ENCODE measurements at places on chromosomes 16 and 17.

GRCh38 chr16:19664166-19664565, 53.9 kb downstream of the KNOP1 start:
- no peak for DNase-seq

DNA sequence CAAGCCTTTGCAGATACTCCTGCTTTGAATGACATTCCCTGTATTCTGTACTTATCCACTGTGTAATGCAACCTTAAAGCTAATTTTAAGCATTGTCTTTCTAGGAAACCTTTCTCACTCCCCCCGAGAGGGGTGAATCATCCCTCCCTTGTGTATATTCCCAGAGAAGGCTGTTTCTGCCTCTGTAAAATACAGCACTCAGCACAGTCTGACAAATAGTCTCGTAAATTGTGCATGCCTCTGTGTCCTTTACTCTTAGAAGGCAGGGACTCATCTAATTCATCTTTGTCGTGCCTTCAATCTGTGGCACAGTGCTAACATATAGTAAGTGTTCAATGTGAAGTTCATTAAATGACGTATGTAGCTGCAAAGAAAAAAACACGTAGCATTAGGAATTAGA, 200.7 kb downstream of the CA10 start:
- no peak for DNase-seq

DNA sequence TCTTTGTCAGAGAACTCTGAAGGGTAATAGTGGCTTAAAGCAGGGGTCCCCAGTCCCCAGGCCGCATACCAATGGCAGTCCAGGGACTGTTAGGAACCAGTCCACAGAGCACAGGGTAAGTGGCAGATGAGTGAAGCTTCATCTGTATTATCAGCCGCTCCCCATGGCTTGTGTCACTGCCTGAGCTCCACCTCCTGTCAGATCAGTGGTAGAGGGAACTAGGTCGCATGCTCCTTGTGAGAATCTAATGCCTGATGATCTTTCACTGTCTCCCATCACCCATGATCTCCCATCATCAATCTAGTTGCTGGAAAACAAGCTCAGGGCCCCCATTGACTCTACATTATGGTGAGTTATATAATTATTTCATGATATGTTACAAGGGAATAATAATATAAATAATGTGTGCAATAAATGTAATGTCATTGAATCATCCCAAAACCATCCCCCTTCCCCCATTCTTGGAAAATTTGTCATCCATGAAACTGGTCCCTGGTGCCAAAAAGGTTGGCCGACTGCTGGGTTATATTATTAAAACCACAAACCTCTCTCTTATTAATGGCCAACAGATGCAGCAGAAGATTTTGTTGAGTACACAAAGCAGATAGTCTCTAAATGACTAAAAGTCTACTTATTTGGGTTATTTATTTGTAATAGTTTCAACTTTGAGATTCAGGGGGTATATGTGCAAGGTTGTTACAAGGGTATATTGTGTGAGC, 782.7 kb downstream of the CDH11 start:
- DNase-seq = no peak

GRCh38 chr16:69094501-69094900, 11.0 kb upstream of the HAS3 start:
- no peak for DNase-seq

DNA sequence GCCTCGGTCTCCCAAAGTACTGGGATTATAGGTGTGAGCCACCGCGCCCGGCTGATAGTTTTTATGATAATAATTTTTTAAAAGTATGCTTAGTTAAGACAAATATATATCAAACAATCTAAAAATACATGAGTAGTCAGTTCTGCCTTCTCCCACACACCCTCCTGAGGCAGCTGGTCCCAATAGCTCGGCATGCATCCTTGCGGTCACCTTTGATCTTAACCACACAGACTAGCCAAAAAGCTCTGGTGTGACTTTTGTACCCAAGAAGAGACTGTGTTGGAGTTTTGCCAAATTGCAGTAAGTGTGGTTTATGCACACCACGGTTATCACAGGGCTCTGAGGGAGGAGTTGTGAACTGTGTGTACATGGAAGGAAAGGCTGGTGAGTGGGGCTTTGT, 25.6 kb downstream of the ATP6V0A1 start:
- peak; percentile 62 for DNase-seq

DNA sequence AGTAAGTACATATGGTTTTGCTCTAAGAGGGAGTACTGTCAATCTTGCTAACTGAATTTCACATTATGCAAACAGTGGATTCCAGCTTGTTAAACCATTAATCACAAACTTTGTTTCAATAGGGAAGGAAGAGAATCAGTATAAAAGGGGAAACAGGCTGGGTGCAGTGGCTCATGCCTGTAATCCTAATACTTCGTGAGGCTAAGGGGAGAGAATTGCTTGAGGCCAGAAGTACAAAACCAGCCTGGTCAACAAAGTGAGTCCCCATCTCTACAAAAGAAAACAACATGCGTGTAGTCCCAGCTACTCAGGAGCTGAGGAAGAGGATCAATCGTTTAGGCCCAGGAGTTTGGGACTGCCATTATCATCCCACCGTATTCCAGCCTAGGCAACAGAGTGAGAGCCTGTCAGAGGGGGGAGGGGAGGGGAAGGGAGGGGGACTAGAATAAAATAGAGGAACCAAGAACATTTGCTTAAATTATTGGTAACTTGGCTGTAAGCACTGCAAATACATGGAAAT, 65.7 kb downstream of the FBXL20 start:
- no peak for DNase-seq

- no peak for DNase-seq
Observed at GRCh38 chr17:18132711-18133110, 24.2 kb downstream of the MYO15A start.

- no peak for DNase-seq
Observed at GRCh38 chr17:67393809-67394397, 16.8 kb downstream of the PITPNC1 start.

GRCh38 chr17:45127548-45128300, 4.6 kb downstream of the PLCD3 start:
- DNase-seq = no peak

DNA sequence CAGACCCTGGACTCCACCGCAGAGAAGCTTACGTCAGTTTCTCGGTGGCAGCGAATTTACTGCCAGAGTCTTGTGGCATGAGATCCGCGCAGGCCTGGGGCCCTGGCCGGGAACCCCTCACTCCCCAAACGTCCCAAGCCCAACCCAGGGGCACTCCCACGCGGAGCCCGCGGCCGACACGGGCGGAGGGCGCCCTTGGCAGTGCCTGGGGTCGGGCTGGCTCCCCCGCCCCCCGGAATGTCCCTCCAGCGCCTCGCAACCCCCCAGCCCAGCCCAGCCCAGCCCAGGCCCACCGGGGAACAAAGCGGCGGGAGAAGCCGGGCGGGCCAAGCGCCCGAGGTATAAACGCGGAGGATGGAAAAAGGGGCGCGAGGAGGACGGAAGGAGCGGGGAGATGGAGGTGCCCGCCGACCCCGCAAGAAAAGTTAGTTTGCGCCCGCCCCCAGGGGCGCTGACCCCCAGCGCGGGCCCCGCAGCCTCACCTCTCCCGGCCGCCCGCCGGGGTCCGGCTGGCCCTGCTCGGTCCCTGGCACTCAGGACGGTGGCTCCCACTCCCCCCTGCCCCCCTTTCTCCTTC, 330 bp downstream of the CASKIN2 start:
- no peak for DNase-seq

DNA sequence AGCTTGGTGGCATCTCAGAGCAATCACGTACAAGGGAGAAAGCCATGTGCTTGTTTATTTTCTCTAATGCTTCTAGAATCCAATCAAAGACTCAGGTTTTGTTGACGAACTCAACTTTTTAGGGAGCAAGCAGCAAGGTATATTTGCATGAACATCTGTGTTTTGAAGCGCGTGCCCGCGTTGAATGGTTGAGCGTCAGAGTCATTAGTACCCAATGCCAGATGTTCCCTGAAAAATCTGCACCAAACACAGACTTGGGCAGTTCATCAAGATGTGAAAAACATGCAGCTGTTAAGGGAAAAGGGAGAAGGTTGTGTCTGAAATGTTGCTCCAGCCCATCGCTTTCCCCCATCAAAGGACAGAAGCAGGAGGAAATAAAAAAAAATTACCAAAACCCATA, 170.4 kb downstream of the SNX29 start:
- no peak for DNase-seq

- no peak for DNase-seq
Observed at GRCh38 chr17:55641676-55642081, 81.0 kb downstream of the TMEM100 start.

DNA sequence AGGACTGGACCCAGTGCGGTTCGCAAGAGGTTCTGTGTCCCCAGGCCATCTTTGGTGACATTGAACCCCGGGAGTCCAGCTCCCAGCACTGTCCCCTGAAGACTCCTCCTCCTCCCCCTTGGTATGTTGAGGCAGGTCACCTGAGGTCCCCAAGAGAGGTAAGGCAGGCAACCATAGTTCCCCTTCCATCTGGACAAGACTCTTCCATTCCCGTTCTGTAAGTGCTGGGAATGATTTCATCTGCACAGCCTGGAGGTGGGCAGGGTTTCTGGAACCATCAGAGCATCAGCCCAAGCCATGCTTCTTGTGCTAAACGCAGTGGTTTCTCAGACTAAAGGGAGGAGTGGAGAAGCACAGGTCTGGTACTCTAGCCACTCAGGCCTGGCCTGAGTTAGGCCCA, 24.9 kb downstream of the COPZ2 start:
- DNase-seq = no peak

DNA sequence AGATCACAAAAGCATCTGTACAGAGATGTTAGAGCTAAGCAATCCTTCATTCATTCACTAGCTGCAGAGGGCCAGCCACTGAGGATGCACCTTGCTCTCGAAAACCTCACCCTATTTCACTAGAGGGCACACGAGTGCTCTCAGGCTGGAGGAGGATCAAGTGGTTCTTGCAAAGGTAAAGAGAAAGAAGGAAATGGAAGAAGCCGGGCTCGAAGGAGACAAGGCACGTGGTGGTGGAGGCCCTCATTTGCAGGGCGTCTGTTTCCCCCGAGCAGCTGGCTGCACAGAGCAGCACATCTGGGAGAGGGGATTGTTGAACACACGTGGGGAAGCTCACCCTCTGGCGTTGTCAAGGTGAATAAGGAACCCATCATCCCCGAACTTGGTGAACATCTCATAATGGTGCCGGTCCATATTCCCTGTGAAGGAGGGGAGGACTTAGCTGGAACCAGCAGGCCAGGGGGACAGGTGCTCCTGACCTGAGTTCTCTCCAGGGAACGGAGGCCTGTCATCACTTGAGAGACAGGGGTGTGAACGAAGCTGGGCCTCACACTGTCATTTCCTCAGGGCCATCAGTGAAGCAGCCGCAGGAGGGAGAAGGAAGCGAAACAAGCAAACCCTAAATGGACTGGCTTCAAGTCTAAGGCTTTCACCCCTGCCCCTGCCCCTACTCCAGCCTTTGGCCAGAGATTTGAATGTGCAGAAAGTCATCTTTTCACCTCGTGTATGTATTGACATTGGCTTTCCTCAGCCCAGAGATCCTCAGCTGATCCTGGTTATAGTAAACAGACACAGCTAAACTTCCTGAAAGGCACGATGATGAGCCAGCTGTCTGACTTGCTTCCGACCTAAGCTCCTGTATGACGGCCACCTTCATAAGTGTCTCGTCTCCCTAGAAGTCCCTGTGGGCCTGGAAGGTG, 27.6 kb downstream of the PRKAR1A start:
- no peak for DNase-seq

DNA sequence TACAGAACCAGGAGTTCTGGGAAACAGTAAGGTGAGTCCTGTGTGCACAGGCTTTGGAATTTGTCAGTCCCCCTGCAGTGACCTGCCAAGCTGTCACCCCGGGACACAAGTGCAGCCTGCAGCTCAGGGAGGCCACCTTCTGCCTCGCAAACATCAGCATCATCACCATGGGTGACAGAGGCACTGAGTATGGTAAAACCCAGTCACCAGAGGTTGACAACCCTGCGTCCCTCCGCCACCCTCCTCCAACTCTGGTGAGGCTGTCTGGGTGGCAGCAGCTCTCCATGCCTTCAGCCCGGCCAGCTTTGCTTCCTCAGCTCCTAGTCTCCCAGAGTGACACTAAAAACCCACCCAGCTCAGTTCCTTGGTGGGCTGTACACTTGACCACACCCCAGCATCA, 221.0 kb downstream of the CPPED1 start:
- no peak for DNase-seq

GRCh38 chr16:47069313-47069712, 74.4 kb downstream of the NETO2 start:
- no peak for DNase-seq

- no peak for DNase-seq
Observed at GRCh38 chr16:80702696-80703095, 101.7 kb downstream of the CDYL2 start.

DNA sequence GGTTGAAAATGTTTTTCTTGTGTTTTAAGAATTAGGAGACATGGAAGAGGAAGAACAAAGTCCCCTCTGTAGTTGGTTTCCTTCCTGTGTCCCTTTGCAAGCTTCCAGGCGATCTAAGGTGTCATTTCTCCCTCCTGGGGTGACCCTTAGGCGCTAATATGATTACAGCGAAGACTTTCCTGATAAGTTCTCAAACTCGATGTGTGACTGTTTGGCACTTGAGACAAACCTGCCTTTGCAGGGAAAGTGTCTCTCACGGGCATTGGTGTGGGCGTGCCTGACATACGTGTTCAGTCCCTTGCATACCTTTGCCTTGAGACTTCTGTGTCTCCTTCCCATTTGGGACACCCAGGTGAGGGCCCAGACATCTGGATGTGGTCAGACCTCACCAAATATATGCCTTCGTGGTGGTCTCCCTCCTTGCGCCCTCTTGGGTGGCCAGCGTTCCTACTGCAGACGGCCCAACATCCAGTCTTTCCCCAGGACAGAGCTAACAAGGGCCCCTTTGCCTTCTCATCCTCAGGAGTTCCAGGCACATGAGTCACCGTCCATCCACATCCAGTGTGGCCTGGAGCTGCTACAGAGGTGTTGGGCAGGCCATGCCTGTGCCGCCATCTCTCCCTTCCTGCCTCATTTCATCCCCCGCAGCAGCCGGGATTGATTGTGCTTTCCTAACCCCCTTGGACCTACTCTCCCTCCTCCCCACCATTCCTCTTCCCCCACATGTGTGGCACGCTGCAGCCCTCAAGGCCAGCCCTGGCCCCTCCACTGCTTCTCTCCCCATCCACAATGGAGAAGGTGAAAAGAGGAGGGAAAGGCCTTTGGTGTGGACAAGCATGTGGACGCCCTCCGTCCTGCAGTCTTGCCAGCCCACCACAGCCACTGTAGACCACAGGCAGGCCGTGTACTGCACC, 3.1 kb upstream of the JPT2 start:
- no peak for DNase-seq

- DNase-seq = no peak
Observed at GRCh38 chr17:22203208-22203715, 510.9 kb downstream of the KCNJ18 start.

DNA sequence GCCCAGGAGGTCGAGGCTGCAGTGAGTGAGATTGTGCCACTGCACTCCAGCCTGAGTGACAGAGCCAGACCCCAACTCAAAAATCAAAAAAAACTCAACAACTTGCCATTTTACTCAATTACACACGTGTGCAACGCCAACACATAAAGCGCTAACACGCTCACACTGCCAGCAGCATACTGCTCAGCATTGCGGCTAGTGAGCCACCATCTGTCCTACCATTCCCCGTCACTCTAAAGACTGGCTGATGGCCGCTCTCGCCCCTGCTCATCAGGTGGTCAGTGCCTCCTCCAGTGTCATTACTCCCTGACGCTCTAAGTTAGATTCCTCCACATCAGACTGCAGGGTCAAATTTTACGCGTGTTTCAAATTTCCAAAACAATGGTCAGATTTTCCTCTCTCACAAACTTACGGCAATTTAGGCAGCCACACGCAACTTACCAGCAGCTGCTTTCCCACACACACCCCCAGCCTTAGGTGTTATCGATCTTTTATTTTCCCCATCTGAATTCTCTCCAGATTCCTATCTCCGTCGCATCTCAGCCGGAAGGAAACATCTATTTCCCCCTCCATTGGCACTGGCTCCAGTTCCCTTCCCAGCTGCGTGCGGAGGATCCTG, 240.8 kb downstream of the C16orf95 start:
- DNase-seq = no peak
